Fibroblast of the aortic adventitia (primary cell): ENCODE measurements at places on chromosomes 2 and 18.

DNA sequence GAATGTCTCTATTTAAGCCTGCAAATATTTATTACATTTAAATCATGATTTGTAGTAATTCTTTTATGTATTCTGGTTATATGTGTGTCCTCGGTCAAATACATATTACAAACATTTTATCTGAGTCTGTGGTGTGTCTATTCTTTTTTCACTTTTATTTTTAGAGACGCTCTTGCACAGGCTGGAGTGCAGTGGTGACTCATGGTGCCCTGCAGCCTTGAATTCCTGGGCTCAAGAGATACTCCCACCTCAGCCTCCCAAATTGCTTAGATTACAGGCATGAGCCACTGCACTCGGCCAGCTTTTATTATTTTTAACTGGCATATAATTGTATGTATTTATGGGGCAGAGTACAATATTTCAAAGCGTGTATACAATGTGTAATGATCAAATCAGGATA, 47.5 kb downstream of the ARID5A start:
- DNase-seq, result peak; percentile 32

GRCh38 chr2:95297639-95298395, 670 bp downstream of the KCNIP3 start:
- no peak for DNase-seq

GRCh38 chr2:223643309-223643708, 41.1 kb upstream of the SCG2 start:
- DNase-seq, result no peak

DNA sequence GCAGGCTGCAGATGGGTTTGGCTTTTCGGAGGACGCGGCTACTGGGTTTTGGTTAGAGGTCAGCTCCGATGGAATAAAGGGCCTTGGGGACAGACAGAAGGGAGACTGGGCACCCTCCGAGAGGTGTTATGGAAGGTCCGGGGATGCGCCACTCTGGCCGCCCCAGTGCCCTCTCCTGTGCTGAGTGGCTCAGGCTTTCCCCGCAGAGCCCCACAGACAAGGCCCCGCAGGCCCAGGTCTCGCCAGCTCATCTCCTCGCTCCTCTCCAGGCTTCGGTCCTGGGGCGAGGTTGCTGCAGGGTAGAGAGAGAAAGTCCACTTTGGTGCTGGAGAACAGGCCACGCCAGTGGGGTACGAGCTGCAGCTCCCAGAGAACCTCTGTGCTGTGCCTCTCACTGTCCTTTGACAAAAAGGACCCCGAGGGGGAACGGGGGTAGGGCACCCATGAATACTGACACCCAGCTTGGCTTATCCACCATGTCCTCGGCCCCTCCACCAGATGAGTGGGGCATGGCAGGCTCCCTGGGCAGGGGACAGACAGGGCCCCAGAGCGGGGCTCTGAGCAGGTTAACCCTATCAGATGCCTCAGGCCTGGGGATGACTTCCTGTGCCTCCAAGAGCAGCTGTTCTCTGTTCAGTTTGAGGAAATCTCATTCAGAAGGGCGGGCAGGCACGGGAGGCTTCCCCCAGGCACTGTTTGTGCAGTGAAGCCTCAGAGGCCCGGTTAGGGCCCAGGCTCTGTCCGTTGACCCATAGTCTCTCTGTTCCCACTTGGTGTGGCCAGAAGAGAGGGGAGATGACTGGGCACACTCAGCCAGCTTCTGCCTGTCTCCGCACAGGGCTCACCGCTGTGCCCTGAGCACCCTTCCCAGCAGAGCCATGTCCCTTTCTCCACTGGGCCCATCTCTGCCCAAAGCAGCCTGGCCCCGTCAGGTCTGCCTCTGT, 15.7 kb upstream of the CNNM3 start:
- DNase-seq, result no peak

GRCh38 chr2:66434679-66435548, at the start of gene MEIS1:
Gene MEIS1, plus strand, starts transcription at chr2:66435125. Its CDS starts 732 bp downstream, at chr2:66435857.
- DNase-seq, result peak; percentile 100

GRCh38 chr18:69935319-69936190, 12.1 kb downstream of the CD226 start:
- DNase-seq, result no peak

DNA sequence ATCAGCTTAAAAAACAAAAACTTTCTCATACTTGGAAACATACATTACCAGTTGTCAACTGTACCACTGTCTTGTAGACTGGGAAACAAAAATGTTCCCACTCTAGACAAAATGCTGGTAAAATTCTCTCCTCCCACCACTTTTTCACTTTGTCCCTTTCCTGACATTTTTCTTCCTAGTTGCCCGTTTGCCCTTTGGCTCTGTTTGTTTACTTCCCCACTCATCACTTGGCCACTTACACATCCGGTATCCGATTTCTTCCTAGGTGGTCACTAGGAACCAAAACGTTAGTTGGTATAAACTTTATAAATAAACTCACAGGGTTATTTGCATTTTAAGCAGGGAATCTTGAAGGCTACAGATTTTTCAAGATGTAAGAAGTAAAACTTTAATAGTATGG, 84.9 kb downstream of the METTL4 start:
- no peak for DNase-seq

DNA sequence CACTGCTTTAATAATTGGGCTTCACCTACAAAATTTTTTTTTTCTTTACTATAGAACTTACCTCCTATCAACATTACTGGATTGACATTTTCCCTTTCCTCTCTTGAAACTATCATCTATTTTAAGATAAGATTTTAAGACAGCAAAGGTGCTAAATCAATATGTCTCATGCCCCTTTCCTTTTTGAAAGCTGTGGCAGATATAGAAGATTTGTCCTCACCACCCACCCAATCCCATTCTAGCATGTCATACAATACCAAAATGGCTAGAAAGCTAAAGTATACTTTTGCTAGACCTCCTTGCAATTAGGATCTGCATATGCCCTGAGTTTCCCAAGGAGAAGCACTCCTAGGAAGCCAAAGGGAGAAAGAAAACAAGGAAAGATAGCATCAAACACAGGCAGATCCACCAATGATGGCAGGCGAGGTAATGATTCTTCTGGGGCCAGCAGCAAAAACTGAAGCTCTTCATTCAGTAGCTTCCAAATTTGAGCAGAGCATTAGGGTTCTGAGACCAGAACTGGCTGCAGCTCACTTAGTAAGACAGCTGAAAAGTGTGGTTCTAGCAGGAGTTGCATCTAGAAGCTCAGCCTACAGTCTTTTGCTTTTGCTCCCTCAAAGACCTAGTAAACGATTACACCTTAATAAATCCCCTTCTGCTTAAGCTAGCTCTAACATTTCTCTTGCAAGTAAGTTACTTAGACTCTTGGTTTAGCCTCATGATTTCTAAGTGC, 242.1 kb downstream of the ZEB2 start:
- no peak for DNase-seq

DNA sequence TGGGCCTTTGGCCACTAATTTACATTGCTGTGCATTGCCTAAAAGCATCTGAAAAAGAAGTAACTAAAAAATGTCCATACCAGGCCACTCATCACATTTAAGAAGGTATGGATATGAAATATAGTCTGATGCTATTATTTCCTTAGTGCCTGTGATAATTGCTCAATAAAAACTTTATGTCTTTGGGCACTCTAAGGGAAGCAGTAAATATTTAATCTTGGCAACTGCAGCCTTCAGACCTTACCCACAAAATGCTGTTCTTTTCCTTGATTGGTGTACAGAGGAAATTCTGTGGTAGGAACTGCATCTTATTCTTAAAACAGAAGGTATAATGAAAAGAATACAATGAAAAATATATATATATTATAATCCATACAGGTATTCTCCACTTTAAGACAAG, 125.8 kb upstream of the RASGRP3 start:
- no peak for DNase-seq

GRCh38 chr2:168593713-168594112, 137.6 kb downstream of the CERS6 start:
- DNase-seq, result no peak

DNA sequence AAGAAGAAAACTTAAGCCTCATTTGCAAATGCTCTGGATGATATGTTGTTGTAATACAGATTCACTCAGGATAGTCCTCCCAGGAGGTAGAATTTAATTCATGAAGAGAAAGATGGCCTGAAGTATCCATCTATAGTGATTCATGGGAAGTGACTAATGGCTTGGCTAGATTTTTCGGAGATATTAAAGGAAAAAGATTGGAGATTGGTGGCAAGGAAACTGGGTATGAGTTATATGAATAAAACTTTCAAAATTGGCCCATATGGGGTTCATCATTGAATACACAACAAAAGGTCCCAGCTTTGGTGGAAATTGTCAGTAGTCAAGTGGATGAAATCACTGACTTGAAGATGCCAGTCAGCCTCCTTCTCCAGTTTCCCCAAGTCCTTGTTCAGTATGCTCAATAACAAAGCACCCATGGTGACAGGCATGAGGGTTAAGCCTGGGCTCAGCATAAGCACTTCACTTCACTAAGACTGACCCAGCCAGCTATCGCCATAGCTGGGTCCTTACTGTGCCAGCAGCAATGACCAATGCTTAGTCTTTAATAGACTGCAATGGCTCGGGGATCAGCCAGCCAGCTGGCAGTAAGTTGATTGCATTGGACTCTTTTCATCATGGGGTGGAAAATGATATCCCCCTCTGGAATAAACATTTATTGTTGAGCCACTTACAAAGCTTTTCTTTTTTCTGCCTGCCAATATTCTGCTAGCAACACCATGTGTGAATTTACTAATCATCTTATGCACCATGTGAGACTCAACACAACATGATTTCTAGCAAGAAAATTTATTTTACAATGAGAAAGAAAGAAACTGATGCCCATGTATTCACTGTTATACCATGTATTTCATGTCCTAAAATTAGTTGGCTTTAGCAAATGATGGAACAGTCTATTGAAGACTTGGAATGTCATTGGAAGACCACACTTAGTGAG, 176.6 kb upstream of the TACR1 start:
- DNase-seq, result peak; percentile 5

DNA sequence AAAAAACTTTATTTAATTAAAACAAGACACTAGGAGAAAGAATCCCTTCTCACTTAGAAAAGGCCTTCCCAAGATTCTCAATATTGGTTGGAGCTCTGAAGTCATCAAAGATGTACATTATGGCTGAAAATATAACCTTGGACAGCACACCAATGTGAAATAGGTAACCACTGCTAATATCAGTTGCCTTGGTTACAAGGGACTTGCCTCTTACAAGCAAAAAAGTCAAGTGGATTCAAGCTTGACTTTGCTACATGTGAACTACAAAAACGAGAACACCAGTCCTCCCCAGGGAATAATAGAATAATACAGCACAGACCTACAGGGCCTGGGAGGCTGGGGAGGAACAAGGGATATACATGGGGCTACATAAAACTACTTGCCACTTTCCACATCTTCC, 46.1 kb downstream of the NABP1 start:
- no peak for DNase-seq

DNA sequence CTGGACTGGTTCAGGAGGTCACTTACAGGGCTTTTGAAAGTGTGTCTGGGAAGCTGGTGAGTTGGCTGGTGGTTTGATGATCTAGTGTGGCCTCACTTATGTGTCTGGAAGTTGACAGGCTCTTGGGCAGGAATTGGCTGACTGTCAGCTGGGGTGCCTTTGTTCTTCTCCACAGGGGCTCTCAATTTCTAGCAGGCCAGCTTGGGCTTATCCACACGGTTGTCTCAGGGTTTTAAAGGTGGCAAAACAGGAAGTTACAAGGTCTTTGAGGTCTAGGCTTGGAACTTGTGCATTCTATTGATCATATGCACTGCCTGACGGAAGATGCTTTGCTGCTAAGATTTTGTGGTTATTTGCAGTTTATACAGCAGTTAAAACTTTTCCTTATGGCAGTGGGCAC, 52.0 kb upstream of the CELF4 start:
- DNase-seq, result no peak

DNA sequence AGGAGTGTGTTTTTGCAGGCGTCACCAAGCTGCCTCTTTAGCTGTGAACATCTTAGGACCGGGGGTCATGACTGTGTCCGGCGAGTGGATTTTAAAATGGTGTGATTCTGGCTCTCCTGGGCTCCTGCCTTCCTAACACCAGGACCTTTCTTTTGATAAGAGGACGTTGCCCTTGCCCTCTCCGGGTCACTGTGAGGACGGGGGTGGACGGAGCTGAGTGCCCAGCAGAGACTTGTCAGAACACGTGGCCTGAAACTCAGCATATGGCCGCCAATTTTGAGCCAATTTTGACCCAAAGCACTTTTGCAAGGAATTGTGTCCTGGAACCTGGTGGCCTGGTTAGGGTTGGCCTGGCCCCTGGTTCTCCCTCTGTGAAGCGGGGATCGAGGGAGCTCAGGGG, 40.2 kb downstream of the RTP5 start:
- no peak for DNase-seq

GRCh38 chr2:39994151-39994550, 215.1 kb upstream of the THUMPD2 start:
- peak; percentile 84 for DNase-seq

GRCh38 chr2:97995026-97995733, 568 bp downstream of the TMEM131 start:
- DNase-seq, result peak; percentile 48
